ENCODE measurements at places on chromosomes 6 and 20.

GRCh38 chr20:63296531-63297299 is 3.7 kb downstream of the COL20A1 start:
- no peak for DNase-seq

DNA sequence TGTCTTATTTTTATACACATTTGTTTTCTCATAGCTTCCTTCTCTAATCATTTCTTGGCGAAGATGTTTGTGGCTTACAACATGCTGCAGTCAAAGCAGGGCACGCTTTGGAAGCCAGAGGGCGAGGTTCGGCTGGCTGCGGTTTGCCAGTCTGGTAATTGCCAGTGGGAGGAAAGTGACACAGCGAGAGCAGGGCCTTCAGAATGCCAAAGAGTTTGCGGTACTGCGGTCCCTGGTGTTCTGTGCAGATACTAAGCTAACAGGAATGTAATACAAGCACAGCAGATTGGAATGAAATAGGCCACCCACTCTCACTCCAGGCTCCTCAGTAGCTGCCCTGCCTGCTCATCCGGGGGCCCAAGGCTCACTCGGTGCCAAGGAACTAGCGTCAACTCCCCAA is 58.7 kb upstream of the TGM3 start:
- no peak for DNase-seq

- DNase-seq = no peak
These were observed 589.1 kb downstream of the EYS start for GRCh38 chr6:65117817-65118409.

DNA sequence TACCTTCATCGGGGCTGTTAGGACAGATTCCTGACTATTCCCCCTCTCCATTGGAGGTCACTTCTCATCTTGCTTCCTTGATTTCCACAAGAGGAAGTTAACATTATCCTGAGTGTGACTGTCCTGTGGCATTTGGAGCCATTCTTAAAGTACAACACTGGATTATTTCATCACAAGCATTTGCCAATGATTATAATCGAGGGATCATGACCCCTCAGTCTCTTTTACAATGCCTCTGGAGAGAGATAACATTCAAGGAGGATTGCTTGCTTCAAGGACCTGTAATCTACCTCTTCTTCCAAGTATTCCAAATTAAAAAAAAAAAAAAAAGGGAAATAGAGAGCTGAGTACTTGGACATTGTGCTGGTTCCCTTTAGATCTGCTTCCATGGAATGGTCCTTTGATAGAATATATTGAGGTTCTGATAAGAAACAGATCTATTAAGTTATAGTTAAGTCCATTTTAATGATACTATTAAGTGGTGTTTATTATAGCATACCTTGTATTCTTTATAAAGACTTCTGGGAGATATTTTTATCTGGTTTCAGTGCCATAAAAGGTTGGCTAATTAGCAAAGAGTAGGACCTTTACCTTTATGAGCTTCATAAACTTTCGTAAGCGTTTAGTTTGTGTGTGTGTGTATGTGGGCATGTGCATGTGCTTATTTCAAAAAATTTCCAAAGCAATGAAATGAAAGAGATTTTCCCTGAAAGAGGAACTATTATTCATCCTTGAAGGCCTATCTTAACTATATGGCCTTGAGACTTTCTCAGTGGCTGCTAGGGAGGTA is 469.1 kb downstream of the DHX35 start:
- no peak for DNase-seq
